ENCODE measurements at places on chromosomes 13 and 19.

- no peak for DNase-seq
These were observed 2.2 kb upstream of the IL11 start for GRCh38 chr19:55372316-55373081.

GRCh38 chr13:75411924-75412537, 69.9 kb downstream of the TBC1D4 start:
- no peak for DNase-seq

- no peak for DNase-seq
These were observed 3.9 kb downstream of the SIAH3 start for GRCh38 chr13:45847554-45848224.

DNA sequence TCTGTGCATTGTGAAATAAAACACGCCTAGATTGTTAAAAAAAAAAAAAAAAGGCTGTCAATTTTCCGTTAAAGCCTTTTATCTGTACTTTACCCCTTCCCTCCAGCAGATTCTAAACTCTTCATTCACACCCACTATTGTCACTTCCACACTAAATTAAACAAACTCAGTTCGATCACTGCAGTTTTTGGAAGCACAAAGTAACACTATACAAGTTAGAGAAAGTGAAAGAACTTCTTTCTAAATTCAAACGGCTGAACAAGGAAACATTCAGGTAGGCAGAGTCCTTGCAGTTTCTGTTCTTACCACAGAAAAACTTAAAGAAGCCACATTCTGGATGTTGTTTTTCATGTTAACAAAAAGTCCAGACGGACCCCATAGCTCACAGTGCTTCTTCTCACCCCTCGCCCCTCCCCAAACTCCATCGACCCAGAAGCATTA, 27.5 kb upstream of the UBE2L5 start:
- DNase-seq = no peak

GRCh38 chr19:43532962-43533545, at the start of gene ZNF575:
TSS of gene ZNF575 (plus strand) at chr19:43533188. CDS start at chr19:43534423, 1,235 bp downstream.
- DNase-seq = peak; percentile 86
